Astrocyte (in vitro differentiated cells and primary cell): ENCODE measurements at places on chromosomes 3 and 15. TPM values are rescaled to one million over a fixed set of nuclear protein-coding genes. Genes with fewer than 3 reads are reported as not detected.

DNA sequence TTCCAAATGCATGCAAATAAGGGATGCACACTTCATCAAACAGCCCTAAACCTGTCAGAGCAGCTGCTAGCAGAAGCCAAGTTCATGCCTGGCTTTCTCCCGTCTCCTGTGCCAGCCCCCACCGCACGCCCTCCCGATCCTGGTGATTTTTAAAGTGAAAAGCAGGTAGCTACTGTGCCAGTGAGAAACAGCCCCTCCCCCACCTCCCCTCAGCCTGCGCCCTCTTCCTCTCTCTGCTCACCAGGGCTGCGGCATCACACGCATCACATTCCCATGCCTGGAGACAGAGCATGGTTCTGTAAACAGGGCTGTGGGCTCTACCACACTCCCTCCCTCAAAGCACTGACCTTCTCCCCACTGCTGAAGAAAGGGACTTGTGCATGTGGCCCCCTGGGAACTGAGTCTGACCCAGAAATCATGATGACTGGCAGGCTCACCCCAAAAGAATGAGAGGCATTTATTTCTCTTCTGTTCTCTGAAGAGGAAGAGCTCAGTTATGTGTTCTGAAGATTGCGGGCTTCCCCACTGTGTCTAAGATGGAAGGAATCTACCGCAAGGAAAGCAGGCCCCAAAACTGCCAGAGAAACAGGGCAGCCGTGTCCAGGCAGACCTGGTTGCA is 14.5 kb upstream of the SLC6A1 start:
- H3K4me3 ChIP-seq: no peak overlapping the region
- H3K27ac ChIP-seq: peak overlapping the region; percentile 52
- H3K27me3 ChIP-seq: peaks cover 6% of the 10 kb centered on the region
- H3K36me3 ChIP-seq: no peaks in the 10 kb centered on the region
- peaks cover 26% of the 10 kb centered on the region for H3K4me1 ChIP-seq

DNA sequence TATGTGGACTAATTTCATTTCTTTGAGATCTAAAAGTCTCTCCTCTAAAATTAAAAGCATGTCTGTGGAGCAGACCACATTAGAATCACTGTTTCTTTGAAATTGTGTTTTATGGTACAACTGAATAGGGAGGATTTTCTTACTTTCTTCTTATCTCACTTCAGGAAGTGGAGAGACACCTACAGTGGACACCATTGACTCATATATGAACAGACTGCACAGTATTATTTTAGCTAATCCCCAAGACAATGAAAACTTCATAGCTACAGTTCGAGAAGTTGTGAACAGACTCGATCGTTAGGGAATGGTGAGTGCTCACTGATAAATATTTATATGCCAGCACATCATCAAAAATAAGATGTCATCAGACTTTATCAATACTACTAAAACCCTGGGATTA is 58.3 kb downstream of the HMG20A start:
- DNase-seq: no peak
- peaks cover 8% of the 10 kb centered on the region for H3K36me3 ChIP-seq
- no peaks in the 10 kb centered on the region for H3K27me3 ChIP-seq
- H3K27ac ChIP-seq: no peak overlapping the region
- H3K4me3 ChIP-seq: no peak overlapping the region

GRCh38 chr3:194565597-194566190 is 67.5 kb downstream of the TMEM44 start:
- DNase-seq: peak; percentile 82
- no peaks in the 10 kb centered on the region for H3K36me3 ChIP-seq
- H3K27me3 ChIP-seq: no peaks in the 10 kb centered on the region
- H3K4me3 ChIP-seq: no peak overlapping the region

DNA sequence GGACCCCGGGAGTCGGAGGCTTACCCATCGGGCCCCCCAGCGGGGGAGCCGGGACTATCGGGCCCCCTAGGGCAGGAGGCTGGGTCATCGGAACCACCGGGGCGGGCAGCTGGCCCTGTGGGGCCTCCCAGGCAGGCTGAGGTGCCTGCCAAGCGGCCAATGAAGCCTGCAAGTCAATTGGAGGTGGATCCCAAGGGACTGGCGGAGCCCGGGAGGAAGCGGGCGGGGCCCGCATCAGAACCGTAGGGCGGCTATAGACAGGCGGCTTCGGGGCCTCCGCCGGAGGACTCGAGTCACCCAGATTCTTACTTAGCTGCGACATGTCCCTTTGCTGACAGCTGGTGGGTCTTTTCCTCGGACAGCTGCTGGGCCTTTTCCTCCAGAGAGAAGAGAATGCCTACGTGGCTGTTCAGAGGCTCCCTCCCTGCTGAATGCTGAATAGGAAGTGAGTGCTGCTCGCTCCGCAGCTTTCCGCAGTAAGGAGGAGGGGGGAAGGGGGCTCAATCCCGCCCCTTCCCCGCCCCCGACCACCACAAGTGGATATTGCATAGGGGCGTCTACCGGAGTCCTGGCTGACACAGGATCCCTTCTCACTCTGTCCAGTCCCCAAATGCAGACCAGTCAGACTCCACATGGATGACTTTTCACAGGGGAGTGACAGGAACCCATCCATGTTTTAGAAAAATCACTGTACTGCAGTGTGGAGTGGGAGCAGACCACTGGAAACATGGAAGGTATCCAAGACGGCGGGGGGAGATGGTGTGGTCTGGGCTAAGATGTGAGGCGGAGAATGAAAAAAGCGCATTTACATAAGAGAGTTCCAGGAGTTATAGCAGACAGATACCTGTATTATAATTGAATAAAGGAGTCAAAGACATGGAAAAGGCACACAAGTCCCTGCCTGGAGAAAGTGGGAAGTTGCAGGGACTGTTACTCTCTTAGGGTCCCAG is at the start of gene MAGEL2:
TSS of gene MAGEL2 (minus strand) at position 447 of the 950 bp plus-strand sequence. CDS start at position 322, 125 bp downstream.
- no peaks in the 10 kb centered on the region for H3K4me1 ChIP-seq
- no peak within 1 kb of the TSS for H3K27ac ChIP-seq
- H3K36me3 ChIP-seq: no peaks in the 10 kb centered on the region
- peak; percentile 6 for DNase-seq
- H3K4me3 ChIP-seq: peak within 1 kb of the TSS; percentile 60
- H3K27me3 ChIP-seq: no peaks in the 10 kb centered on the region

- peak; percentile 31 for DNase-seq
- H3K27me3 ChIP-seq: no peaks in the 10 kb centered on the region
- no peaks in the 10 kb centered on the region for H3K4me1 ChIP-seq
Measured at GRCh38 chr15:94282269-94283250, 51.2 kb downstream of the MCTP2 start.

DNA sequence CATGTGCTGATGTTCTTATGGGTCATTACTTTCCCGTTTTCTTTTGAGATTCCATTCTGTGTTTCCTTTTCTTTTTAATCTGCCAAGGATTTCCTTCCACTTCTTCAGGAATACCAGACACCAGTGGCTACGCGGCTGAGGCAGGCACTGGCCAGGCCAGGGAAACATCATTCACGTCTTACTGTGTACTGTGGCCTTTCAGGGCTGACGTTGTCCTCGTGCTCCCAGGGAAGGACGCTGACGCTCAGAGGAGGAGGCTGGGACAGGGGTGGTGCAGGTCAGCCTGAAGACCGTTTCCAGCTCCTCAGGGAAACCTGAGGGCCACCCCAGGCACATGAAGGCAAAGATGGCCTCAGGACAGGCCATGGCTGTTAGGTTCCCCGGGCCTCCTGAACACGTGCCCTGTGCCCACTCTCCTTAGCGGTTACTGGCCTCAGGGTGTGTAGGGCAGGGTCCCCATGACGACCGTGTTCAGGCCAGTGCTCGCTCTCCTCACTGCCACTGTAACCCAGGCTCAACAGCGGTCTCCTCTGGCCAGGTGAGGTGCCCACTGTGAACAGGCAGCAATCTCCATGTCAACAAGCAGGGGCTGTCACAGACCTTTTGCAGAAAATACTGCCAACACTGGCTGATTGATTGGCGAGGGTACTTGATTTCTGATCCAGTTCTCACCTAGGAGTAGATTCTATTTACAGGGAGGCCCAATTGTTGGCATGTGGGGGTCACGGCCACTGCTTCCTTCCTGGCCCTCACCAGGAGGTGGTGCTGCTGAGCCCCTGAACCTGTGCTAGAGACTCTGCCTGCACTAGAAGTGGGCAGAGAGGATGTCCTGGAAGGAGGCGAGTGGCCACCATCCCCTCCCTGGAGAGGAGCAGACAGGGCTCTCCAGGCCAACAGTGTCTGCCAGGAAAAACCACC is 169.5 kb downstream of the ATP10A start:
- H3K27me3 ChIP-seq: no peaks in the 10 kb centered on the region
- peaks cover 4% of the 10 kb centered on the region for H3K36me3 ChIP-seq
- H3K27ac ChIP-seq: no peak overlapping the region
- peaks cover 14% of the 10 kb centered on the region for H3K4me1 ChIP-seq
- DNase-seq: no peak

DNA sequence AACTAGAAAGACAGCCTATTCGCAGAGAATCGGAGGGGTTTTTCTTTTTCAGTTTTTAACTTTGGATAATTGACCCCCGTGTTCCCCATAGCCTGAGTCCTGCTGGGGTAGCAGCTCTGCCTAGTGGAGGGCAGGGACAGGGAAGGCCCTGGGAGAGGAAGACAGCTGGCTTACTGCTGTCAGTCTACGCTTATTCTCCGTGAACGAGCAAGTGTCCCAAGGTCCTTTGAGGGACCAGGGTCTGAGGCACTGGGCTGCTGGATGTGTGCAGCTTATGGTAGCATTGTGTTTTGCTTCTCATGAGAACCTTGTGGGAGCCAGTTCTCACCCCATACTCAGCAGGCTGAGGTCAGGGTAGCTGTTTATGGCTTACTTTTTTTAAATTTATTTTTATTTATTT is 3.0 kb downstream of the LIMD1 start:
- H3K27me3 ChIP-seq: no peaks in the 10 kb centered on the region
- no peak for DNase-seq
- peaks cover 6% of the 10 kb centered on the region for H3K36me3 ChIP-seq
- H3K27ac ChIP-seq: no peak overlapping the region

DNA sequence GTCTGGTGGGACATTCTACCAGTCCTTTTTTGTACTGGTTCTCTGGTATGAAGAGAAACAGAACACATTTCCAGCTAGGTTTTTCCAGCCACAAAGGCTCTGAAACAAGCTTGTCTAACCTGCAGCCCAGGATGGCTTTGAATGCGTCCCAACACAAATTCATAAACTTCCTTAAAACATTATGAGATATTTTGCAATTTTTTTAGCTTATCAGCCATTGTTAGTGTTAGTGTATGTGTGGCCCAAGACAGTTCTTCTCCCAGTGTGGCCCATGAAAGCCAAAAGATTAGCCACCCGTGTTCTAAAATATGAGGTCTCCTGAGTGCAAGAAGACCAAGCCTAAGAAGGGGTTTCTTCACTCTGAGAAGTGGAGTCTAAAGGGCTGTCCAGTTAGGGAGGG is 18.4 kb upstream of the TIMP4 start:
- no peak overlapping the region for H3K4me3 ChIP-seq
- no peaks in the 10 kb centered on the region for H3K36me3 ChIP-seq
- no peak for DNase-seq
- peaks cover 36% of the 10 kb centered on the region for H3K4me1 ChIP-seq
- no peaks in the 10 kb centered on the region for H3K27me3 ChIP-seq

DNA sequence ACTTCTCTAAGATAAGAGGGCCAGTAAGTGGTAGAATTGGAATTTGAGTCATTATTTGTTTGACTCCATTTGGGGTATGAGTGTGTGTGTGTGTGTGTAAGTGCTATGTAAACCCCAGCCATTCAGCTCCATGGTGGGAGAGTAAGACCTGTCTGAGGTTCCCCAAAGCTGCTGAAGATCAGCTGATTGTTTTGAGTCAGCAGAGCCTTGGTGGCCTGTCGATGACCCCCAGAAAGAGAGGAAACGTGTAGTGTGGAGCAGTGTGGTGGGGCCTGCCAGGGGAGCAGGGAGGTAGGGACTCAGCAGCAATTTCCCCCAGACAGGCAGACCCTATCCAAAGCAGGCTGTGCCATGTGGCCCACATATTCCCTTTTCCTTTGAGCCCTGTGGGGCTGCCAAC is 5.3 kb downstream of the DVL3 start:
- no peaks in the 10 kb centered on the region for H3K27me3 ChIP-seq
- peak; percentile 89 for DNase-seq
- H3K4me3 ChIP-seq: no peak overlapping the region

DNA sequence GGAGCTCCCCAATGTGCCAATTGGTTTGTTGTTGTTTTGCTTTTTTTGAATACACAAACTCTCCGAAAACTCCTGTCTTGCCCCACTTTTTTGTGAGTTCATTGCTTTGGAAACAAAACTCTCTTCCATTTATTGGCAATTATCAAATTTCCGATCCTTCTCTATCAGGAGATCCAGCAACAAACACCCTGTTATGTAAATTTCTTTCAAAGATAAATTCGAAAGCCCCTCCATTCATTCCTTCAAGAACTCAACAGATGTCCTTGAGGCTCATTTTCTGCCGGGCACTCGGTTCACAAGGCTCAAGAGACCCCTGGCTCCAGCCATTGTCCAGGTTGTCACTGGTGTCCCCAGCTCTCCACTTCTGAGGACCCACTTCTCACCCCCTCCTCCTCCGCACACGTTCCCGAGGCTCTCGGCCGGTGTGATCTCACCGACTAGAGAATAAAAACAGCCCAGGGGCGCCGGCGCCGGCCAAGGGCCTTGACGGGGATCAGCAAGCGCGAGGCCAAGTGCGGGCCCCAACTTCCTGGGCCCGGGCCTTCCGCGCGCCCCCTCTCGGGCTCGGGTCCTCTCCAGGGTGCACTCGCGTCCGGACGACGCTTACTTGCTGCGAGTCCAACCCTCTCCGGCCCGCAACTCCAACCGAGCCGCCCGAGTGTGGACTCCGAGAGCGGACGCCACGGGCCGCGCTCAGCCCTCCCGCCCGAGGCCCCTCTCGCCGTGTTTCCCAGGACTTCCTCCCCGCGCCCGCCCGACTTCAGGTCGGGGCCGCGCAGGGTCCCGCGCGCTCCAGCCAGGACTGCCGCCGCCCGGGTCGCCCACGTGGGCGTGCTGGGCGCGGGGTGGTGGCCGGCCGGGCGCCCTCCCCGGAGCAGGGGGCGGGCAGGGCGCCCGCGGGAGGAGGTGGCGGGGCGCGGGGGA is 533 bp upstream of the SMAD3 start:
- peak overlapping the region; percentile 80 for H3K27ac ChIP-seq
- H3K4me1 ChIP-seq: peaks cover 43% of the 10 kb centered on the region

The ZNF80 gene
- total RNA-seq: not detected in 2 replicates

The CD80 gene
- total RNA-seq: not detected in 2 replicates

The DLEC1 gene
- 0.19 and 0.54 TPM in 2 replicates for total RNA-seq
